NCI-H1105 (cell line): ENCODE measurements at places on chromosomes 7 and 10.

DNA sequence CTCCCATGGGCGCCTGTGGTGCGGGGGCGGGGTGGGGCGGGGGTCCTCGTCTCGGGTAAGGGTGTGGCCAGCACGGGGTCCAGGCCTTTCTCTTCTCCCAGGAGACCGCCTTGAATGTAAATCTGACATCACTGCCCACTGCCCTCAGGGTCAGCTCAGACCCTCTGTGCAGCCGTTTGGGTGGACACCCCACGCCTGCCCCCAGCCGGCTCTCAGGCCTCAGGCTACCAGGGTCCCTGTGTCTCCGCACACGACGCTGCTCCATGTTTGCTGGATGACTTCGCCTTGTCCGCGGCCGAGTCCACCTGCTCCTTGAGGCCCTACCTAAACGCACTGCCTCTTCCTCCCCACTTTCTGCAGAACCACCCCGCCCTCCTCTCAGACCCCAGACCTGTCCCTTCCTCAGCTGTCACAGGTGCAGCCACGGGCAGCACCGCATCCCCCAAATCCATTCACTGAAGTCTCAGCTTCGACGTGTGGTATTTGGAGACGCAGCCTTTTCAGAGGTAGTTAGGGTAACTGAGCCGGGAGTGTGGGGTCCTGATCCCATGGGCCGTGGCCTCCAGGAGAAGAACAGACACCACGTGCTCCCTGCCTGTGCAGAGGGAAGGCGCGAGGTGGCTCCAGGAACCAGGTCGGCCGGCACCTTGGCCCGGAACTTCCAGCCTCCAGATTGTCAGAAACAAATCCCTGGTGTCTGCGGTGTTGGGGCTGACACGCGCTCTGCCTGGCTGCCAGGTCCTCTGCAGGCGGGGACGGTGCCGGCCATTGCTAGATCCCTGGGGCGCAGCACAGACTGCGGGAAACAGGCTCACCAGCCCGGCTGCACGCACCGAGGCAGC is 97.4 kb upstream of the DIP2C start:
- no peak for DNase-seq

- DNase-seq, result no peak
These were observed 163.3 kb upstream of the RHEB start for GRCh38 chr7:151682831-151683614.

- DNase-seq, result no peak
These were observed 110.4 kb downstream of the TRIL start for GRCh38 chr7:28847681-28848080.

DNA sequence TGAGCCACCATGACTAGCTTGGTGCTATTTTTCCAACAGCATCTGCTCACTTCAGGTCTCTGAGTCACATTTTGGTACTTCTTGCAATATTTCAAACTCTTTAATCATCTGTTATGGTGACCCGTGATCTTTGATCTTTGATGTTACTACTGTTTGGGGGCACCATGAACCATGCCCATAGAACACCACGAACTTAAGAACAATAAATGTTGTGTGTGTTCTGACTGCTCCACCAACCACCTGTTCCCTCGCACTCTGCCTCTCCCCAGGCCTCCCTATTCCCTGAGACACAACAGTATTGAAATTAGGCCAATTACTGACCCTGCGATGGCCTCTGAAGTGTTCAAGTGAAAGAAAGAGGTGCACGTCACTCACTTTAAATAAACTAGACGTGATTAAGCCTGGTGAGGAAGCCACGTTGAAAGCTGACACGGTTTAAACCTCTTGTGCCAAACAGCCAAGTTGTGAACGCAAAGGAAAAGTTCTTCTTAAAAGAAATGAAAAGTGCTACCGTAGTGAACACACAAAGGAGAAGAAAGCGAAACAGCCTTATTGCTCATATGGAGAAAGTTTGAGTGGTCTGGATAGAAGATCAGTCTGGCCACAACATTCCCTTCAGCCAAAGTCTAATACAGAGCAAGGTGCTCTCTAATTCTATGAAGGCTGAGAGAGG is 27.2 kb upstream of the ATP6V0A4 start:
- DNase-seq, result no peak

DNA sequence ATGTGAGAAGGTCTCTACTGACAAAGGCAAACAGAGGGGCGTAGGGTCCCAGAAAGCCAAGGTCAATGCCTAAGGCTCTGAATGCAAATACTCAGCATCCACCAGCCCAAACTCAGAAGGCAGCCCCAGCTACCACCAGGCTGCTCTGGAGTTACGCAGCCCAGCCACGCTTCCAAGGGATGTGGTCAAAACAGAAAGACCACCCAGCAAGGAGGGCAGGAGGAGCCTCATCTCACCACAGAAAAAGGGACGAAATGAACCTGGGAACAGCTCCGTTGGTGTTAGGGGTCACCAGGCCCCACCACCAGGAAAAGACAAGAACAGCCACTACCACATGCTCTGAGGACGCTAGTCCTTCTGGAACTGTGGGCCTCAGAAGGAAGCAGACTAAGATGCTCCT is 65.1 kb downstream of the CTBP2 start:
- no peak for DNase-seq

DNA sequence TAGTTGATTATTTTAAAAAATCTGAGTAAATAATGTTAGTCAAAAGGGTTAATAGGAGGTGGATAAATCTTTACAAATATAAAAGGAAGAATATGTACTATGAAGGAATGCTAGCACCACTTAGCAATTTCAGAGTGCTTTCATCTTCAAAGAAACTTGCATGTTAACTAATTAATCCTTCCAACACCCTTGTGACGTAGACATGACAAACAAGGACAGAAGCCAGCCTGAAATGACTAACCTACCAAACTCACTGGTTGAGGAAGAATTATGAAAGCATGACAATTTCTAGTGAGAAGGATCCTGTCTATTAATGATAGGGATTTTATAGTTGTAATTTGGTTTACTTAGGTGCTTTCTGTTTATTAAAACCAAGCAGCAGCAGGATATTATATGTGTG is 468.0 kb upstream of the FZD8 start:
- DNase-seq, result no peak

GRCh38 chr7:157428554-157428945 is 91.7 kb downstream of the DNAJB6 start:
- no peak for DNase-seq

GRCh38 chr7:139943401-139943800 is 114.3 kb downstream of the TBXAS1 start:
- peak; percentile 55 for DNase-seq

- DNase-seq, result no peak
These were observed 148.1 kb downstream of the ARHGAP21 start for GRCh38 chr10:24575481-24576002.

DNA sequence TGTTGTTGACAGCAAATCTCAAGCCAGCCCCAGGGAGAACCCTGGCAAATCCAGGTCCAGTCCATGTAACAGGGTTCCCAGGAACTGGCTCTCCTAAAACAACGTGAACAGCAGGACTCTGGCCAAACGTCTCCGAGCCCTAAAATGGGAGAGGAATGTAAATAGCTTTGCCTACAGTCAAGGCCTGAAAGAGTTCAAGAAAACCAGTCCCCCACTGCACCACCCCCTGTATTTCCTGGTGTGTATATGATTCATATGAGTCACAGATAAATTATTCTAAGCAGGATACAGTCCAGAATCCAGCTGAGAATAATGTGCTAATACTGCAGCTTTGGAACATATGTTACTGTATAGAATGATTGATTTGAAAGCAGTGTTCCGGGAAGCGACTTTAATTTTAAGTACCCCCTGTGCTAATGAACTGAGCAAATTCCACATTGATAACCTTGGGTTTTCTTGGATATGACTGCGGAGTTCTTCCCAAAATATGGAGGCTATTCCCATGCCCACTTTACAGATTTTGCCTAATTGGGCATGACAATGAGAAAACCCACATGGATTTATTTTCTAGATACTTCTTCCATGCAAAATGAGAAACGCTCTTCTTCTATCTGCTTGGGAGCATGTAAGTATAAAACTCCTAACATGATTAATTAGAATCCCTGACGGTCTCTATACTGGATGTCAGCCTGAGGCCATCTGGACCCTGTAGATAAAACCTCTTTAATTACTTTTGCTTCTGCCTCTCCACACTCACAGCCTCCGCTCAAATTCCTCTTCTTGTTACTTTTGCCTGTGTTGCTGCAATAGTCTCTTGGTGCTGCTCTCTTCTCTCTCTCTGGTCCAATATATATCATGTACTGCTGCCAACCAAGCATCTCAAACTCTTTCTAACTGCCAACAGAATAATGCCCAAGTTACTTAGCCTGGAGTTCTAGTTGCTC is 50.2 kb downstream of the LAMB4 start:
- no peak for DNase-seq

DNA sequence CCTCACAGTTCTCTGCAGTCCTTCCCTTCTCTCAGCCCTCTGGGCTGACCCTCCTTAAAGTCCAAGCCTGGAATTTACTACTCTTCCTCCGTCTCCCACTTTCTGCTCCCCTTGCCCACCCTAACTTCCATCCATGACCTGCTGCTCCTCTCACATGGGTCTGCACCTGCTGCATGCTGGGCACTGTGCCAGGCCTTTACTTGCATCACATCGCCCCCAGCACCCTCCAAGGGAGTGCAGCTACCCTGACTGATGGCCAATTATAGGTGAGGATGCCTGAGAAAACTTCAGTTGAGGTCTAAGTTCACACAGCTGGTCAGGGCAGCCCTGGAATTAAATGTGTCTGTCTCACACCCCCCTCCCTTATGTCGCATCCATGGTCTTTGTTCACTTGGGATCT is 53.6 kb upstream of the ZPBP start:
- peak; percentile 84 for DNase-seq

DNA sequence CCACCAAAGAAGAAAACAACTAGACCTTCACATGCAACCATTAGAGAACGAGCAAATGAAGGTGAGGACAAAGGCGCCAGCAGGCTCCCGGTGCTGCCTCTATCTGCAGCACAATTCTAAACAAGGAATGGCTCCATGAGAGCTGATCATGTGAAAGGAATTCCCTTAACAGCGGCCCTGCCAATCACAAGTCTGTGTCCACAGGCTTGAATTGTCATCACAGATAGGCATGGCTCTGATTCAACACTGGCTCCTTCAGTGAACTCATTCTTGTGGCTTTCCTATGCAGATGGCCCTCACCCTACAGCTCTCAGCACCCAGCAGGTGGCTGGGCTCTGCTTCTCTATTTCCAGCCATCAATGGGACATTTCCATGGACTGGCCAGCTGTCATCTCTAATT is 36.2 kb downstream of the LAMB1 start:
- no peak for DNase-seq

DNA sequence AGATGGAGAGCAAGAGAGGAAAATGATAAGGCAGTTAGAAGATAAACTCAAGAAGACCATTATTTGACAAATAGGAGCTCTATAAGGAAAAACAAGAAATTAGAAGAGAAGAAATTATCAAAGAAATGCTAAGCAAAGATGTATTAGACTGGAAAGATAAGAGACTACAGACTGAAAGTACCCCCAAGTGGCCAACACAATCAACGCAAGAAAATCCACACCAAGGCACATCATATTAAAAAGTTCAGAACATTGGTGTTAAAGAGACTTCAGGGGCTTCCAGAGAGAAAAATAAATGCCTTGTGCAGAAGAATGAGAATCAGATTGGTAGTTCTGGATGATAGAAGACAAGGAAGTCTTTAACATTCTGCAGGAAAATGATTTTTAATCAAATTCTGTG is 46.0 kb downstream of the SH2D4B start:
- no peak for DNase-seq

DNA sequence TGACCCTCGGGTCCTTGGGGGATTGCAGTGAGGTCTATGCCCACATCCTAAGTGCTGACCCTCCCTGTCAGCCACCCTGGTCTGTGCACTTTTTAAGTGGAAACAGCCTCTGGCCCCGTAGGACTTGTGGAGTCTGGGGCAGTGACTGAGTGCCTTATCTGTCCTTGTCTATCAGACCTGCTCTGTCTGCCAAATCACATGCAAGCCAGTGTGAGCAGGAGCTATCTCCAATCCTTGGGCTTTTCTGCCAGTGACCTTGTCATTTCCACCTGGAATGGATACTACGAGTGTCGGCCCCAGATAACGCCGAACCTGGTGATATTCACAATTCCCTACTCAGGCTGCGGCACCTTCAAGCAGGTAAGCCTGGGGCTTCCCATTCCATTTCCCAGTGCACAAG is 62.7 kb downstream of the C10orf120 start:
- DNase-seq, result no peak

DNA sequence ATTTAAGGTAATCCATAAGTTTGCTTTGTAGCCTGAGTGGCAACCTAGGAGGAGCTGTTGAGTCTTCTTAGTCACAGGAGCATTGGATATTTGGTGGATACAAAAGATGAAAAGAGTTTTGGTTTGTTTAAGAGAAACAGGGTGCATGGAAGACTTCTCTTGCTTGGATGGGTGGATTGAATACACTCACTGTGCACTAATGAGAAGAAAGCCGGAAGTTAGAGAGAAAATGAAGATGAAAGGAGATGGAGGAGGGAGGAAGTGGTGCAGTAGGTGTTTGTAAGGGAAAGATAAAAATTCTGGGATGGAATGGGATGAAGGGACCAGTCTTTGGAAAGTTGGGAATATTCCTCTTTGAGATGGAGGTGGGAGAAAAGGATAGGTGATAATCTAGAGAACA is 7.7 kb downstream of the MDFIC start:
- no peak for DNase-seq

DNA sequence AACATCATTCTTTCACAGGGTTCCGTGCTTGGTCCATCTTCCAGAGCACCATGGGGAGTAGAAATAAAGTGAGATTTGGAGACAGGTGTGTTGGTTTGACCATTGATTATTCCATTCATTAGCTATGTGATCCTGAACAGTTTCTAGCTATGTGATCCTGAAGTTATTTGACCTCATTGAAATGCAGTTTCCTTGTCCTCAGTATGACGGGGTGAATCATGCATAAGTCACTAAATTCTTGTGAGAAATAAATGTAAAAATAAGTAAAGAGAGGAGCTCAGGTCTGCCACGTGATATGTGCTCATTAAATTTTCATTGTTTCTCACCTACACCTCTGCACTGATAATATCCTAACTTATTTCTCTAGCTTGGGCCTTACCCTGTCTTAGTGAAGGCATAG is 34.1 kb upstream of the LHFPL3 start:
- DNase-seq, result no peak

DNA sequence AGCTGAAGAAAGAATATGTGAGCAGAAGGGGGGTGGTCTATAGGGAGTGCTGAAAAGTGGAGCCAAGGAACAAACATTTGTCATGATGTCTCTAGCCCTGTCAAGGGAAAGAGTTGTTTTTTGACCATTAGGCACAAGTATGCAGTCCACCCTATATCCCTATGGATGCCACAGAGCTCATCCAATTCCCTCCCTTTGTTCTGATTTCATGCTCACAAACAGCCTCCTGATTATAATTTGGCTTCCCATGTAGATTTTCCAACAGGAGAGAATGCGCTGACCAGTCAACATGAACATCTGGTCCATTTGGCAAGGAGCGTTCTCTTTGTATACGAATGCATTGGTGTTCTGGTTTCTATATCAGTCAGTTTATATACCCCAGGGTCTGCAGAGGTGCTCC is 12.1 kb upstream of the CEP41 start:
- no peak for DNase-seq

DNA sequence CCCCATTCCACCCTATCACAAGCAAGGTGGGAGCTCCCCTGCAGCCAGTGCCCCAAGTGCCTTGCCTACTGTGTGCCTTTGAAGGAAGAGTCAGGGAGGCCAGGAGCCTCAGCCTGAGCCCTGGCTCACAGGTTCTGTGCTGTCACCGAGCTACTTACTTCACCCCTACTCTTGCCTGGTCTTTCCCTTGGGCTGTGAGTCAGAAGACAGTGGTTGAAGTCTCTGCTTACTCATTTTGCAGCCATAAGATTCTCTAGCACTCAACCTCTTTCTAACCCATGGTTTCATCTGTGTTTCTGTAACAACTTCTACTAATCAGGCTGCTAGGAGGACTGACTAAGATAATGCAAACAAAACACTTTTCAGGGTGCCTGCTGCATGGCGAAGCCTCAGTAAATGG is 114.5 kb downstream of the PLCE1 start:
- no peak for DNase-seq

- DNase-seq, result no peak
These were observed at the start of gene LDB3 for GRCh38 chr10:86668297-86669165. LDB3 (plus strand) TSS chr10:86668511; CDS start chr10:86668692, 181 bp downstream.
